ENCODE measurements at places on chromosomes 1 and 21.

- no peak for DNase-seq
These were observed 92.9 kb upstream of the FGGY start for GRCh38 chr1:59204001-59204400.

DNA sequence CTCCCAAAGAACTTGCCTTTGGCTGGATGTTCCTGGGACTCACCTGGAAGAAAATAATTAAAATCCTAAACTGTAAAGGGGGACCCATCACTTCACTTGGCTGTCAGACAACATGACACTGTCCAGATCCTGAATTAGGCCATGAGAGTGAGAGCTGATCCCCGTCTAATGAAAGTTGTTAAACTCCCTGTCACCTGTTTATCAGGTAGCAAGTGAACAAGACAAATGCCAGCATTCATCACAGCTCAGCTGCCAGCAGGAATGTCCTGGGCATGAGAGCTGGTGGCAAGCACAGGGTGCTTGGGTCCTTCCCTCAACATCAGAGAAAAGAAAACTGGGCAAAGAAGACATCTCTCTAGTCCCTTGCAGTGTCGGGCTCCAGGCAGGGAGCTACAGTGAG, 23.8 kb downstream of the PMVK start:
- no peak for DNase-seq

- DNase-seq = no peak
These were observed 723.8 kb downstream of the MATN1 start for GRCh38 chr1:29999595-29999994.

DNA sequence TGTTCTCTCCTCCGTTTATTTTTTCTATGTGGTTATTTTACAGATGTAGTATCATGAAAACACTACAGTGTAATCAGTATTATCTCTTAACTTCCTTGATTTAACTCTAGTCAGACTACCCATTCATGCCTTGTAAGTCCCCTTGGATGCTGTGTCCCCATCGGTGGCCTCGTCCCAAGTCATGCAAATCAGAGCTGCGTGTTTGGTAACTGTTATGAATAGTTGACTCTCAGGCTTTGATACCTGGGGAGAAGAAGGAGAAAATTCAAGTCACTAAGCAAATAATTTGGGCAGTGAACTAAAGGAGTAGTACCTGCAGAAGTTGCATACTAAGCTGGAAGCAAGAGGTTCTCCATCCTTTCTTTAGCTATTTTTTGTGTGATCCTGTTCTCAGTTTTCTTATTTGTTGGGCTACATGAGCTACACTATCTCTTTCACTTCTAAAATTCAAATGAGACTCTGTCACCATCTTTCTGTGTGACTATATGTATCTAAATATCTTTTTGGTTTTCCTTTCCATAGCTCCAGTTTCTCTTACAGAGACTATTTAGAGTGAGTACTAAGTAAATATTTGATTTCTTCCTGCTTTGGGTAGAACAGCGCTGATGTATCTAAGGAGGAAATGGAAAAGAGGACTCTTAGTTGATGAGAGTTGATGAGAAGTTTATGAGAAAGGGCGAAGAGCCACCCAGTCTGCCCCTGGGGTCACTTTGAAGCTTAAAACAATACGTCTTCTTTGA, 50.9 kb downstream of the VANGL2 start:
- DNase-seq = no peak

GRCh38 chr1:24117722-24118409, 5.9 kb upstream of the MYOM3 start:
- no peak for DNase-seq

DNA sequence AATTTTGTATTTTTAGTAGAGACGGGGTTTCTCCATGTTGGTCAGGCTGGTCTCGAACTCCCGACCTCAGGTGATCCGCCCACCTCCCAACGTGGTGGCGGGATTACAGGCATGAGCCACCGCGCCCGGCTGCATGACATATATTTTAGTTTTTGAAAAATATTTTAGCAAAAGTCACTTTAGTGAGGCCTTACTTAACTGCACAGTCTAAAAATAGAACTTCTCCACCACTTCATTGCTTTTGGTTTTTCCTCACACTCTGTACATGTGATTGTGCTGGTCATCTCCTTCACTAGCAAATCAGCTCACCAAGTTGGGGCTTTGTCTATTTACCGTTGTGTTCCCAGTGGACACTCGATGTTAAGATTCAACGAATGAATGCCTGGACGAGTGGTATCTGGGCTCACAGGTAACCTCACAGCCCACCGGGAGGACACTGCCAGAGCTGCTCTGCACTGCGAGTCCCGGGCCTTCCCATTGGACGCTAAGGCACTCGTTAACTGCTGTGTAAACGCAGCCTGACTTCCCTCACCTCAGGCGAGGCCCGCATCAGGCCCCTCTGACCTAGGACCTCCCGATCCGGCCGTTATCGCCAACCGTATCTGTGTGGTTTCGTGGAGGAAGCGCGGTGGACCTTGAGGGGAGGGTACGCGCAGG, 14.0 kb upstream of the ZNF692 start:
- peak; percentile 45 for DNase-seq

DNA sequence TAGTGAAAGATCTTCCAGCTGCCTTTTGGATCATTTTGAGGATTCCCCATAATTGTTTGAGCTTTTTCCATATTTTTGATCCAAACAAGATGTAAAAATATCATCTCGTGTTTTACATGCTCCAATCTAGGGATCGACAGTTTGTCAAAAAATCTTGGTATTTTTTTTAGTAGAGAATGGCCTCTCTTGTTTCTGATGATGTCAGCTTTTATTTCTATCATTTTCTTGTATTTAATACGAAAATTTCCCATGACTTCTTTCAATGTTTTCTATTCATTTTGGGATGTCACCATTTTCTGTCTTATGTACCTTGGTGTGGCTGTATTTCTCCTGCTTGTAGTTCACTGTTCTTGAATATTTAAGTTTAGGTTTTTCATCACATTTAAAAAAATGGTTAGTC, 812.0 kb upstream of the NCAM2 start:
- no peak for DNase-seq

- DNase-seq = no peak
These were observed 40.3 kb upstream of the ENAH start for GRCh38 chr1:225693085-225693696.
